ENCODE measurements at places on chromosomes 12 and 14.

- DNase-seq, result no peak
These were observed 1.4 kb downstream of the CEP128 start for GRCh38 chr14:80940146-80940545.

DNA sequence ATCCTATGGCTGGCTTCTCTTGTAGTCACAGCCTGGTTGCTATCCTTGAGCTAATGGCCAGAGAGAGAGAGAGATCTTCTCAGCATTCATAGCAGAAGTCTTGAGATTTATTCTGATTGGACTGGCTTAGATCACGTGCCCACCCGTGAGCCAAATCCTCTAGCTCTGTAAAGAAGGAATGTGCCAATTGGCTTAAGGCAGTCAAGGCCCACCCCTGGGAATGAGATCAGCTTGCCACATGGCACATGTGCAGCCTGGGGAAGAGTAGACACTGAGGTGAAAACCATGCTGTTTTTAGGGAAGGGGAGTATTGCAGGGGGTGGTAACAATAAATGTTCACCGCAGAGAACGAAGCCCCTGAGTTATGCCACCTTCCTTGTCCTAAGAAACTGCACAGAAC is 36.3 kb downstream of the PLEKHG7 start:
- DNase-seq, result no peak

DNA sequence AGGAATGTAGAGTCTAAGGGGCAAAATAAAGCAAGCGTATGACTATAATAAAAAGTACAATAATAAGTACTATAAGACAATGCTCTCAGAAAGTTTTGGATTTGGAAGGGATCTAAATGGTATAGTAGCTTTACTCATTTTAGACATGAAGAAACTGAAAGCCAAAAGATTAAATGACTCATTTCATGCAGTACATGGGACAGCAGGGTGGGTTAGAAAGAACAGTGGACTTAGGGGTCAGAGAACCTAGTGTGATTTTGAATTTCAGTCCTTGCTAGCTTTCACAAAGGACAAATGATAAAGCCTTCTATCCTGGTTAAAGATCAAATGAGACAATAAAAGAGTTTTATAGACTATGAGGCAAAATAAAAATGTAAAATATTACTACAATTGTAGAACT is 6.8 kb upstream of the LEMD3 start:
- no peak for DNase-seq

GRCh38 chr14:31718585-31718984 is 157.4 kb downstream of the NUBPL start:
- DNase-seq, result no peak

- DNase-seq, result no peak
These were observed 2.8 kb downstream of the TNS2 start for GRCh38 chr12:53052419-53053217.

GRCh38 chr12:1083889-1084262 is 92.9 kb downstream of the ERC1 start:
- no peak for DNase-seq

DNA sequence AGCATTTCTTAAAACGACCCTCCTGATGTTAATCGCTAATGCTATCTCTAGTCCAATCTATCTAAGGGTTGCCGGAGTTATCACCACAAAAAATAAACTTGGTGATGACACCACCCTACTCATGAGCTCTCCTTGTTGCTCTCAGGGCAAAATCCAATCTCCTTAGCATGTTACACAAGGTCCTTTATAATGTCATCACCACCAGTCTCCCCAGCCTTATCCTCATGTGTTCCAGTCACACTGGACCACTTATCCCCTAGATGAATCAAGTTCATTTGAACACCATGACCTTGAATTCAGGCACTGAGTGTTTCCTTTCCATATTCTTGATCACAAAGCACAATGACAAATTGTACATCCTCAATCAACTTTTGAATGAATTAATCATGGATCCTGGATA is 19.0 kb upstream of the DRAM1 start:
- no peak for DNase-seq

GRCh38 chr12:38328306-38328895 is 11.8 kb downstream of the ALG10B start:
- DNase-seq, result peak; percentile 38

DNA sequence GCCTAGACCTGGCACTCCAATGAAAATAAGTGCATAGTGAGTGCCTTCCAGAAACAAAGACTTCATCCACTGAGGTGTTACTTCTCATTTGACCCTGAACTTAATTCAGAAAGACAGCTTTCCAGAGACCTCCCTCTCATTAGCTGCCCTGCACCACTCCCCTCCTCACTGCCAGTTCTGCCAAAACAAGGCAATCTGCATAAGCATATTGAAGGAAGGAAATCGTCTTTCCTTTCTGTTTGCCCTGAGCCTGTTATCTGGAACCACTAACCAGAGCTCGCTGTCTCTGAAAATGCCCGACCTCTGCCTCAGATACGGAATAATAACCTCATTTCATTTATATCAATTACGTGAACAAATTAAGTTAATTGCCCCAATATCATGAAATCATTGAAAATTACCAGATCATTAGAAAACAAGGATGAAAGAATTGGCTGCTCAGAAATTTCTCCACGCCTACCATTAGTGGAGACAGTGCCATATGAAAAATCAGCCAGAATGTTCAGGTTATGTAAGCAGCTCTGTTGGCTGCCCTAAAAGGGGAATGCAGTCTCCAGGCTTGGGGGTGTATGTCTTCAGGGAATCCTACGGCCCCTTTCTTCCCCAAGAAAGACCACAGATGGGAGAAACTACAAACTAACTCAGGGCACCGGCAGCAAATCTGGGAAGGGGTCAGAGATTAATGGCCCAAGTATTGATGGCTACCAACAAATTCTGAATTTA is 149.9 kb upstream of the FKBP4 start:
- no peak for DNase-seq

- no peak for DNase-seq
These were observed 80.8 kb upstream of the REP15 start for GRCh38 chr12:27615331-27615891.

GRCh38 chr14:69963966-69964365 is 84.8 kb downstream of the SMOC1 start:
- DNase-seq, result no peak

GRCh38 chr14:49732896-49733295 is 35.1 kb upstream of the KLHDC2 start:
- no peak for DNase-seq

DNA sequence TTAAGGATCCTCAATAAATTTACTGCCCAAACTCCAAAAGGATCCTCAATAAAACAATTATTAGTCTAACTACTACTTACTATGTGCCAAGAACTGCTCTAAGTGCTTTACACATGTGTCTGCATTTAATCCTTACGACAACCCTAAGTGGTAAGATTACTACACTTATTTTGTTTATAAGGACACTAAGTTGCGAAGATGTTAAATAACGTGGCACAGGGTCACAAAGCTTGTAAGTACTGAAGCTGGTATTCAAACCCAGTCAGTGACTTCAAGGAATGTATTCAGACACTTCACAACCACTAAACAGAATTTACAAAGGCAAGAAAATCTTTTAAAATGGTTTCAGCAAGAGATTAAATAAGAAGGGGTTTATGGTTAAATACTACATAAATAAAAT is 13.0 kb downstream of the FERMT2 start:
- DNase-seq, result no peak

GRCh38 chr12:108040947-108041346 is 88.1 kb upstream of the WSCD2 start:
- DNase-seq, result no peak
